ENCODE measurements at places on chromosomes 6 and 20.
A peak's percentile ranks its signal among the peaks of the same experiment; 100 is the strongest.

DNA sequence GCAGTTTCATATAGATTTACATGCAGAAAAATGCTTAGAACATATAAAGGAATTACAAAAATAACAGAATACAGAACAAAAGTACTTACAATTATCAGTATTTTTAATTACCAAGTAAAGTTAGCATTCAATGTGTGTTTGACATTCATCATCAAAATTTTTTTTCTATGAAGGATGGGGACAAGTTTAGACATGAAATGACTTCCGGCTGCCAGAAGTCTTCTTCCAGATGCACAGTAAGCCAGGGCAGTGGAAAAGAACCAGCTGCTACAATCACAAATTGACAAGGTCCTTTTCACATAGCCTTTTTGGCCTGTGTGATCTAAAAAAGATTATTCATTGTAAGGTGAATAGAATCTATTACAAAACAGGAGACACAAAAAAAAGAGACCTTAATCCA, 73.8 kb downstream of the HUS1B start:
- DNase-seq, result no peak

- DNase-seq, result no peak
Measured at GRCh38 chr20:4070323-4071177, 55.2 kb upstream of the RNF24 start.

GRCh38 chr20:53055367-53056067, 83.4 kb downstream of the TSHZ2 start:
- no peak for DNase-seq

- no peak for DNase-seq
Measured at GRCh38 chr6:83974409-83975050, 59.0 kb upstream of the MRAP2 start.

- DNase-seq, result no peak
Measured at GRCh38 chr6:152394303-152394702, 242.9 kb downstream of the SYNE1 start.

DNA sequence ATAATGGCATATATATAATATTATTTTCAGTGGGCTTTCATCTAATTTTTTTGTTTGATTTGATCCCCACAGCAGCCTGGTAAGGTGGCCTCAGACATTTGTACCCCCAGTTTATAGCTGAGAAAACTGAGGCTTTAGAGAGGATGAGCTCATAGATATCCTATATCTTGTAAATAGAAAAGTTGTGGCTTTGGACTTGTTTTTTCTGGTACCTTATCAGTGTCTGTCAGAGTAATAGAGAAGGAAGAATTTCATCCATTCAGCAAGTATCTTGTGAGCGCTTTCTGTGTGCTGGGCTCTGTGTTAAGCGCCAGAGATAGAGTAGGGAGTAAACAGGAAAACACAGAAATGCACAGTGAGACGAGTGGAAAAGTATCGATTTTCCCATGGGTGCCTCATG, 27.9 kb downstream of the TAF11 start:
- DNase-seq, result no peak

- no peak for DNase-seq
Measured at GRCh38 chr6:31907158-31907813, 5.4 kb upstream of the ZBTB12 start.

DNA sequence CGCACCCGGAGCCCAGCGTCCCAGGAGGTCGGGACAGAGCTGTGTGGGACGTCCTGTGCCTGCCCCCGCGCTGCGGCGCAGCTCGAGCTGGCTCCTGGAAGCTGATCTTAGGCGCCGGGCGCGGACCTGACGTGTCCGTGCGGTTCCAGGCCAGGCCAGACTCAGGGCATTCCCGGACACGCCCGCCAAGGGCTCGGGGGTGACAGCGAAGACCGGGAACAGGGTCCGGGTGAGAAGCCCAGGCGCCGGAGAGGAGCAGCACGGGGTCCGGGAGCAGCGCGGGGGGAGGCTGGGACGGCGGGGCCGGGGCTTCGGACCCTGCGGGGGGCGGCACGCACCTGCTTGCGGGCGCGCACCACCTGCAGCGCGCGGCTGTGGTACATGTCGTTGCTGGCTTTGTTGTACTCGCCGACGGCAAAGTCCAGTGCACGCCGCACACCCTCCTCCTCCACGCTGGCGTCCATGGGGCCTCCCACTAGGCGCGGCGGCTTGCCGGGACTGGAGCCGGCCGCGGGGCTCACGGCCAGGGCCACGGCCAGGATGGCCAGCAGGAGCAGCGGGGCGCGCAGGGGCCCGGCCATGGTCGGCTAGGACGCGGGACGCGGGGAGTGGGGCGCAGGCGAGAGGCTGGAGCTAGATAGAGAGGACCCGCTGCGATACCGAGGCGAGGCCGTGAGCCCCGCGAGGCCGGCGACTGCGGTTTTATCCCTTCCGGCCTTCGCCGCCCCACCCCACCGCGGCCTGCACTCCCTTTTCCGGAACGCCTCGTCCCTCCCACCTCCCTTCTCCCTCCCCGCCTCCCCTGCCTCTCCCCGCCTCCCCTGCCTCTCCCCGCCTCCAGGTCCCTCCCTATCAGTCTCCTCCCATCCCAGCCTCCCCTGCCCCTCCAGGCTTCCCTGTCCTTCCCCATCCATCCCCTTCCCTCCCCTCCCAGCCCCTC, at the start of gene CST3:
CST3 (minus strand) TSS at position 674 of the 940 bp plus-strand sequence; CDS start at position 581, 93 bp downstream.
- peak; percentile 66 for DNase-seq

- DNase-seq, result no peak
Measured at GRCh38 chr6:21937466-21937865, 343.9 kb downstream of the SOX4 start.

DNA sequence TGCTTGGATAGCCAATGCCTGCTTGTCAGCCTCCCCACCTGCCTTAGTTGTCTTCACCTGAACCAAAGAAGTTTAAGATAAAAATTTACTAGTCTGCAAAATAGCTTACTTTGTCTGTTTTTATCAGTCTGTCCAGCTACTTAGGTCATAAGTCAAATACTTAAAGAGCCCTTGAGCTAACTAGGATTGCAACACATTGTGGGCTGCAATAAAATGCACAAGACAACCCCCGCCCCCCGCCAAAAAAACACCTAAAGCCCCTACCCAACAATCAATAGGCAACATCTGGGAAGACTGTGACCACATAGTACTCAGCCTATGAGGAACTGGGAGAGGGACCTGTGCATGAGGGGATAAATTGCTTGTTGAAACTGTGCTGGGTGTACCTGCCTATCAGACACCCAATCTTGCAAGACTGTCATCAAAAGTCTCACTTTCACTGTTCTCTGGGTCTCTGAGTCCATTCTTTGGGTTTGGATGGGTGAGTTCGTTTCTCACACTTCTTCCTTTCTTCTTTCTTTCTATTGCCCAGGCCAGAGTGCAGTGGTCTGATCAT, 27.3 kb upstream of the ABCC10 start:
- no peak for DNase-seq

- DNase-seq, result no peak
Measured at GRCh38 chr6:11262242-11262641, 29.8 kb upstream of the NEDD9 start.

DNA sequence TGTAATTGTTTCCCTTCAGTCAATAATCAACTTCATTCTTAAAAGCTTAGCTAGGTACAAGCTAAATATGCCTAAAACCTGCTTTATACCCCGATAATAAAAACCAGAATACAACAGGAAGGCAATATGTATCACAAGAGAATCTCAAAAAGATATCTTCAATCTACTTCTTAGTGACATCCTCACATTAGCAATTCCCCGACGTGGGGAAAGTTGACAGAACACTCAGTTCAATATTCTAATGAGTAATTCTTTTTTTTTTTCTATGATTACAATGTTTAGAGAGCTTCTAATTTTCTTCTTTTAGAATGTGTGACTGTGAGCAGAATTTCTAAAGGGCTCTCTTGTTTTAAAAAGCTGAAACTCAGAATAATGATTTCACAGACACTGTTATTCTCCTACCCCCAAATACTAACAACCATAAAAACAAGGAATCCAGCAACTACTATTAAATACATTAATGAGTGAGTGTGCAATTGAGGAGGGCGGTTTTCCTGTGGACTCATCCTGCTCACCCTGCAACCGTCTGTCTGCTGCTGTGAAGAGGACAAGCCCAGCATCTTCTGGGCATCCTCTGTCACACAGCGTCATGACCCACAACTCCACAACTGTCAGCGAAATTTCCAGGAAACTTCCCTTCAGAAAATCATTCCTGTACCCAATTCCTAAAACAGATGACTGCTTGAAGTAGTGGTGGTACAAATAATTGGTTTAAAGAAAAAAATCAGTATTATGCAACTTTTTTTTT, 68.1 kb downstream of the DTNBP1 start:
- DNase-seq, result no peak

GRCh38 chr6:69846770-69847491, 19.4 kb upstream of the COL19A1 start:
- no peak for DNase-seq

DNA sequence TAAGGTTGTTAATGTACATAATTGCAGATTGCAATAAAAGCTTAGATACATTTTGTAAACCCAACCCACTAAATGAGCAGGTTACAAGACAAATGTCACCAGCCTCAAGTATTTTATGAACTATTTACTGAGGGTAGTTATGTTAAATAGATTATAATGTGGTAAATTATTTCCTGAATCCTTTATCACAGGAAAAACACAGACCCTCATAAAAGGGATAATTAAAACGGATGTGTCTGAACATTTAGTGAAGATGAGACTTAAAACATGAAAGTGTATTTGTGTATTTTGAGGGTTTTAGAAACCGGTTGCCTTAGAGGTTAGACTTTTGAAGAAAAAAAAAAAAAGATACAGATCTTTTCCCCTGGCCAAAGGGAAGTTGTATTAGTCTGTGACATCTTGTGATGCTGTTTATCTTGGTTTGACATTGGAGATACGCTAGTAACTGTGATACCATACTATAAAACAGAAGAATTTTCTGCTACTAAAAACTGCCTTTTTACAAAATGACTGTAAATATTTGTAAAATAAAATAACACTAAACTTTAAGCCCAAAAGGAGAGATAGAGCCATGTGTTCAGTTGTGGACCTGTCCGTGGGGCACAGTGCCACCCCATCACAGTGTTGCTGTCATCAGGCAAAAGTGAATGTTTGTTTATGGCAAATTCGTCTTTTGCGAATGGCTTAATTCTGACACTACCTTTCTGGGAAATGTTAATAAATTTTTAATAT, 9.7 kb downstream of the DYNLT1 start:
- DNase-seq, result no peak

DNA sequence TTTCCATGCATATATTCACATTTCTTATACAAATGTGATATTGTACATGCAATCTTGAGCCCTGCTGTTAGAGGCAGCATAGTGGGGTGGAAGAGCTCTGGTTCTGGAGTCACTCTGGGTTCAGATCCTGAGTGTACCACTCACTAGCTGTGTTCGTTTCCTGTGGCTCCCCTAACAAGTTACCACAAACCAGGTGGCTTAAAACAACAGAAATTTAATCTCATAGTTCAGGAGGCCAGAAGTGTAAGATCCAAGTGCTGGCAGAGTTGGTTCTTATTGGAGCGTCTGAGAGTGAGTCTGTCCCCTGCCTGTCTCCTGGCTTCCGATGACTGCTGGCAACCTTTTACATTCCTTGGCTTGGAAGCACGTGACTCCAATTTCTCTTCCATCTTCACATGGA, 115.6 kb downstream of the MAP3K7 start:
- no peak for DNase-seq

DNA sequence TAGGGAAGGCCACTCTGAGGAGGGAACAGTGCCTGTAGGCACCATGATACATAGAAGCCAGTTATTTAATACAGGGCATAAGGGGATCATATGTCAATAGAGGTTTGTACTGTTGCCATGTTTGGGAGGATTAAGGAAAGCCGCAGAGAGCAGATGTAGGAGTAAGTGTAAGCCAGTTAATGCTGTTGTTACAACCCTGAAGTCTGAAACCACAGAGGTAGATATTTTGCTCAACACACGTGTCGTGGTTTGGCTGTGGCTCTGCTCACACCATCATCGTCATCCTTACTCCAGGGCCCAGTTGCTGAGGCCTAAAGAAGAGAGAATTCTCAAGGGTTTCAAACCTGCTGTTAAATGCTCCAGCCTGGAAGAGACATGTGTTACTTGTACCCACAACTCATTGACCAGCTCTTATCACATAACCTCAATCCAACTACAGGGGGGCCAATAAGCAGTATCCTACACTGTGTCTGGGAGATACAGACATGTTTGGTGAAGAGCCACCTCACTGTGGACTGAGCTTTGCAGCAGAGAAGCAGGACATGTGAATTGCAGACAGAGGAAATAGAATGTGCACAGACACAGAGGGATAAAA, 31.0 kb upstream of the PSMF1 start:
- DNase-seq, result no peak

DNA sequence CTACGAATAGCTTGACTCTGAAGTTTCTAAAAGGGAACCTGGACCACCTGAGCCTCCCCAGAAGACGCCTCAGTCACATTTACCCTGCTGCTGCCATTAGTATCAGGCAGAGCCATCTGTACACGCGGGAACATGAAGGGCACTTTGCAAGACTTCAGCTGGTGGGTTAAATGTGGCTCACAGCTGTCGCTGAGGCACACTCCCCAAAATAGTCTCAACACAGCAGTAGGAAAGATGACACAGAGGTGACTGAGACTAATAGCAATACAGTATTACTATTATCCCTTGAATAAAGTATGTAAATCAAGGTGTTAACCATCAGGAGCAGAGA, 29.0 kb downstream of the PSMB1 start:
- DNase-seq, result no peak

- DNase-seq, result no peak
Measured at GRCh38 chr6:142848156-142848555, 96.8 kb downstream of the HIVEP2 start.

DNA sequence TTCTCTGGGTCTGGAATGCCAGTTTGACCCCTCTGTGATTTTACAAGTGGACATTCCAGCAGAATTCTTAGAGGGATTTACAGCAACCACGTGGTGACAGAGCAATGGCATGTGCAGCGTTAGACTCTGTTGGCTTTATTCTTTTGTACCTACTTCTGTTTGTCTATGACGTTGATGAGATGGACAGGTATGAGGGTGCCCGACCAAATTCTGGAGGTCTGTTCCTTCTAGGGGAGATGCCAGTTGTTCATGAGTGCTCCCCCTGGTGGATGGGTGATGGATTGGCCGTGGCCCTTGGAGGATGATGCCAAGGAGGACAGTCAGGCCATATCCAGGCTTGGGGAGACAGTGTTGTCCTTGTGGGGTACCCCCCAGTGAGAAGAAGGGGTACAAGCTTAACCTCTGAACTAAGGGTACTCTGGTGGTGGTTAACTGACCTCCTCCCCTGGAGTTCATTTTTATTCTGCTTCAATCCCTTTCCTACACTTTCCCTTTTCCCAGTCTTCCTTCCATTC, 198.6 kb downstream of the DTNBP1 start:
- DNase-seq, result no peak

DNA sequence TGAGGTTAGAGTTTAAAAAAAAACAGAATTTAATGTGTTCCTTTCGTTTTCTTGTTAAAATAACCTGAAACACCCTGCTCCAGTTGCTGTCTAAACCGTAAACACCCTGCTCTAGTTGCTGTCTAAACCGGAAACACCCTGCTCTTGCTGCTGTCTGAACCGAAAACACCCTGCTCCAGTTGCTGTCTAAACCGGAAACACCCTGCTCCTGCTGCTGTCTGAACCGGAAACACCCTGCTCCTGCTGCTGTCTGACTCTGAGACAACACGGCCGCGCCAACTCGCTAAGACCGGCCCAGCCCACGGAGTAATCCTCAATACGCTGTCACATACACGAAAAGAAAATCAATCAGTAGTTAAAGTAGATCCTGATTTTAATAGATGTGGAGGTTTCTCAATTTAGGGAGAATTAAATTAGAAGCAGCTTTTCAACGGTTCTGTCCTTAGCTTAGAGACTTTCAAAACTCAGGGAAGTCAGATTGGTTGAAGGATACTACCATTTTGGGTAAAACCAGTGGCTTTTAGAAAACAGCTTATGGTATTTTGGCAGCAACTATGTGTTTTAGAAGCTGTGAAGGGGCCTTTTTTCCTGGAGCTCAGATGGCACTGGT, 98.3 kb downstream of the RAMACL start:
- peak; percentile 61 for DNase-seq
